ENCODE measurements at places on chromosomes 16 and 17. TPM values are rescaled to one million over a fixed set of nuclear protein-coding genes. Genes with fewer than 3 reads are reported as not detected.

- H3K27me3 ChIP-seq = no peaks in the 10 kb centered on the region
- no peak overlapping the region for H3K27ac ChIP-seq
- H3K4me1 ChIP-seq = no peaks in the 10 kb centered on the region
- DNase-seq = no peak
- H3K4me3 ChIP-seq = no peak overlapping the region
Observed at GRCh38 chr17:74491626-74492025, 25.2 kb downstream of the CD300A start.

- H3K4me1 ChIP-seq = peaks cover 2% of the 10 kb centered on the region
- H3K27ac ChIP-seq = no peak overlapping the region
- peaks cover 10% of the 10 kb centered on the region for H3K27me3 ChIP-seq
- no peak overlapping the region for H3K4me3 ChIP-seq
- no peaks in the 10 kb centered on the region for H3K36me3 ChIP-seq
Observed at GRCh38 chr16:80309178-80309577, 231.6 kb upstream of the DYNLRB2 start.

Gene CCL2
- 23.8 TPM for total RNA-seq

Gene TRPV2
- total RNA-seq = 1.3 TPM

DNA sequence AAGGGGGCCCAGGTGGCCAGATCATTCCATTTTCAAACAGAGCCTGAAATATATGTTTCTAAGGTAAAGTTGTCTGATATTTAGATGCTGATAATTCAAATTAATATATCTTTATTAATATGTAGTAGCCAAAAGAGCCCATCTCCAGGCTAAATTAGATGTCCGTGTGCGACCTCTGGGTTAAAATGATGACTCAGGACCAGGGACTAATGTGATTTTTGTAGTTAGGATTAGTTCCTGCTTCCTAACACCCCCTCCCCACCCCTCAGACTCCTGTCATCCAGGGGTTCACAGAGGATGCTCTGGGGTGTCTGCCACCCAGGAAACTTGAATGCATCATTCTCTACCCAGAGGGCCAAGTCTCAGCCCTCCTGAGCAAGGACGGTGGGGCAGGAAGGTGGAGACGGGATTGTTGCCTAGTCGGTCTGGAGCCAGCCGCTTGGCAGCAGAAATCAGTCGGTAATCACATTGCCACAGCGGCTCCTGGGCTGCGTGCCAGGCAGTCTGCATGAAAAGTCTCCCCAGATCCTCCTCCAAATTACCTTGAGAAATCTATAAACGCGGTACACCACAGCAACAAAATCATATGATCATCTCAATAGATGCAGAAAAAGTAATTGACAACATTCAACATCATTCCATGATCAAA is 29.8 kb downstream of the CNGB1 start:
- H3K27ac ChIP-seq = no peak overlapping the region
- no peaks in the 10 kb centered on the region for H3K4me1 ChIP-seq
- no peaks in the 10 kb centered on the region for H3K27me3 ChIP-seq
- no peak for DNase-seq

- no peaks in the 10 kb centered on the region for H3K36me3 ChIP-seq
- no peaks in the 10 kb centered on the region for H3K27me3 ChIP-seq
- no peak for DNase-seq
- no peaks in the 10 kb centered on the region for H3K4me1 ChIP-seq
- no peak overlapping the region for H3K4me3 ChIP-seq
Observed at GRCh38 chr16:30136971-30137605, 14.1 kb upstream of the MAPK3 start.

GRCh38 chr17:13337864-13338371 is 263.8 kb downstream of the HS3ST3A1 start:
- H3K36me3 ChIP-seq = no peaks in the 10 kb centered on the region
- H3K27ac ChIP-seq = no peak overlapping the region
- peak; percentile 71 for DNase-seq
- no peaks in the 10 kb centered on the region for H3K27me3 ChIP-seq
- H3K4me1 ChIP-seq = peaks cover 7% of the 10 kb centered on the region
- peak overlapping the region; percentile 57 for H3K4me3 ChIP-seq

DNA sequence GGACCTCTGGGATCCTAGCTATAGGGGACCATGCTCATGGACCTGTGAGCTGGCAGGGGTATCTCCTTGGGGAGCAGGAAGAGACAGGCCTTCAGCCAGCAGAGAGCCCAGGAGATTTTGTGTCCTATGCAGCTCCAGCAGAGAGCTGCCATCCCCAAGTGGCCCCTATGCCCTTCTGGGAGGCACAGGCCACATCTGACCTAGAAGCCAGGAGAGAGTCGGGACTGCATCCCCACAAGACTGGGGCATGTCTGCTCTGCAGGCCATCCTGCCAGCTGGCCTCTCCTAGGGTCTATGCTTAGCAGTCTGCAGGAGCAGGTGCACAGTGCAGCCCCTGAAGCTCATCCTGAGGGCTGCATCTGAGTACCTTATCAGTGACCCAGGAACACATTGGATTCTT is 279.5 kb downstream of the KIF2B start:
- H3K27me3 ChIP-seq = no peaks in the 10 kb centered on the region
- H3K4me3 ChIP-seq = no peak overlapping the region
- DNase-seq = no peak
- no peaks in the 10 kb centered on the region for H3K36me3 ChIP-seq
- H3K27ac ChIP-seq = no peak overlapping the region

- peaks cover 22% of the 10 kb centered on the region for H3K4me1 ChIP-seq
- no peak overlapping the region for H3K27ac ChIP-seq
Observed at GRCh38 chr16:67844497-67844896, 2.2 kb upstream of the NUTF2 start.

- H3K27me3 ChIP-seq = no peaks in the 10 kb centered on the region
- H3K4me3 ChIP-seq = no peak overlapping the region
- H3K27ac ChIP-seq = no peak overlapping the region
- DNase-seq = no peak
Observed at GRCh38 chr16:51416926-51417325, 265.9 kb upstream of the SALL1 start.

Gene SEPTIN12
- total RNA-seq = 0.73 TPM

- no peak overlapping the region for H3K4me3 ChIP-seq
- H3K36me3 ChIP-seq = no peaks in the 10 kb centered on the region
- H3K27me3 ChIP-seq = no peaks in the 10 kb centered on the region
- no peaks in the 10 kb centered on the region for H3K4me1 ChIP-seq
Observed at GRCh38 chr17:11336290-11336689, 95.3 kb downstream of the SHISA6 start.

DNA sequence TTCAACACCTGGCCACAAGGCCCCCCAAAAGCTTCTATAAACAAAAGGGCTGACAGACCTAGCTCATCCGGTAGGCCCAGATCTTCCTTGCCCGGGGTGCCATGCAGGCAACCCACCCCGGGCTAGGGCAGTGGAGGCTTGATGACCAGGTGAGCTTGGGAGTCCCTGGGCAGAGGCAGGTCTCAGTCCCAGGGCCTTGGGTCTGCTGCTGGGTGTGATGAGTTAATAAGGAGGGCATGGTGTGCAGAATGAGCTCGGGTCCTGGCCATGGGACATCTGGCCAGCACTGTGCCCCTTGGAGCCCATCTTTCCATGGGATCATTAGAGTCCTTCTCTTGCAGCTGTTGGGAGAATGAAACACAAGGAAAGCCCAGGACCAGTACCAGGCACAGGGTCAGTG is 20.2 kb upstream of the MPRIP start:
- H3K27ac ChIP-seq = no peak overlapping the region
- no peak overlapping the region for H3K4me3 ChIP-seq
- DNase-seq = no peak
- H3K36me3 ChIP-seq = no peaks in the 10 kb centered on the region
- no peaks in the 10 kb centered on the region for H3K4me1 ChIP-seq

Gene FAAP100
- 19.5 TPM for total RNA-seq

Gene LAT
- total RNA-seq = 3.0 TPM

Gene GPR179
- not detected for total RNA-seq

DNA sequence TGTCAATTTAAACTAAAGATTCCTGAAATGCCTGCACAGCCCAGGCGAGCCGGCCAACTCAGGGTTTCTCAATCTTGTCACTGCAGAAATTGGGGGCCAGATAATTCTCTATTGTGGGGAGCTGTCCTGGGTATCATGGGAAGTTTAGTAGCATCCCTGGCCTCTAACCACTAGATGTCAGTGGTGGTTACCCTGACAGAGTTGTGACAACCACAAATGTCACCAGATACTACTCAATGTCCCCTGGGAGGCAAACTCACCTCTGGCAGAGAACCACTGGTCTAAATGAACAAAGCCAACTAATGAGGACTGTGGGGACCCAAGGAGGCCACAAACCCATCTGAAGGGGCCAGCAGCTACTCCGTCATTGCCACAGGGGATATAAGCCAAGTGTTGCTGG is 90.9 kb downstream of the MYH11 start:
- no peak overlapping the region for H3K27ac ChIP-seq
- peaks cover under 1% of the 10 kb centered on the region for H3K27me3 ChIP-seq
- H3K4me3 ChIP-seq = no peak overlapping the region
- peak; percentile 76 for DNase-seq

GRCh38 chr16:70687102-70687511 is 1.3 kb upstream of the MTSS2 start:
- no peaks in the 10 kb centered on the region for H3K36me3 ChIP-seq
- H3K4me3 ChIP-seq = no peak overlapping the region
- no peak for DNase-seq
- no peaks in the 10 kb centered on the region for H3K27me3 ChIP-seq
- peaks cover 4% of the 10 kb centered on the region for H3K4me1 ChIP-seq

Gene CCNF
- 58.9 TPM for total RNA-seq

Gene ZBTB4
- 17.1 TPM for total RNA-seq

DNA sequence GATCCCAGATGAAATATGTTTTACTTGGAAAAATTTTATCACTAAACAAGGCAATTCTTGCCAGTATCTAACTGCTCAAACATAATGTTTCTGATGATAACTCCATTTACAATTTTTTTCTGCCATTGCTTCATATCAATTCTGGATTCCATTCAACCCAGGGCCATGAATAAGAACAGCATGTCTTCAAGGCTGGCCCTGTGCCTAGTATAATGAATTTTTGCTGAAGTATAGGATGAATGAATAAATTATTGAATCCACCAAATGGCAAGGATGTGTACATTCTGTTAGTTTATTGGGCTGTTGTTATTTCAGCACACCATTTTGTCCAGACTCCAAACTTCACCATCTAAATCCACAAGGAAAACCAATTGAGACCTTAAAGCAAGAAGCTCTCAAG is 414.7 kb downstream of the HS3ST3B1 start:
- no peaks in the 10 kb centered on the region for H3K4me1 ChIP-seq
- DNase-seq = no peak
- H3K27me3 ChIP-seq = no peaks in the 10 kb centered on the region
- H3K27ac ChIP-seq = no peak overlapping the region
- H3K36me3 ChIP-seq = no peaks in the 10 kb centered on the region

DNA sequence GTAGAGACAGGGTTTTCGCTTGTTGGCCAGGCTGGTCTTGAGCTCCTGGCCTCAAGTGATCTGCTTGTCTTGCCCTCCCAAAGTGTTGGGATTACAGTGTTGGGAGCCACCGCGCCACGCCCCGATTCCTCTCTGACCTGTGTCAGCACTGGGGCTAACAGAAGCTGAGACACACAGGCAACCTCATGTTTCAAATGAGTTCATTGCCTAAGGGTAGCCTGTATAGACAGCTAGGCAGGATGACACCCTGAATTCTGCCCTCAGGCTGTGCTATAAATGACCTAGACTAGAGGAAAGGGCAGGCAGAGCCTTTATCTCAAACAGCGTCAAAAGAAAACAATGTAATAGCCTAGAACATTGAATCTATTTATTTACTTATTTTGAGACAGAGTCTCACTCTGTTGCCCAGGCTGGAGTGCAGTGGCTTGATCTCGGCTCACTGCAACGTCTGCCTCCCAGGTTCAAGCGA is 2.3 kb upstream of the CDK3 start:
- H3K27me3 ChIP-seq = no peaks in the 10 kb centered on the region
- no peak overlapping the region for H3K27ac ChIP-seq
- H3K36me3 ChIP-seq = peaks cover 3% of the 10 kb centered on the region

Gene OR1E2
- total RNA-seq = not detected

GRCh38 chr17:74031316-74032090 is 172.0 kb upstream of the RPL38 start:
- no peak overlapping the region for H3K27ac ChIP-seq
- no peaks in the 10 kb centered on the region for H3K36me3 ChIP-seq
- H3K4me3 ChIP-seq = no peak overlapping the region
- H3K4me1 ChIP-seq = peaks cover 13% of the 10 kb centered on the region
- DNase-seq = no peak

DNA sequence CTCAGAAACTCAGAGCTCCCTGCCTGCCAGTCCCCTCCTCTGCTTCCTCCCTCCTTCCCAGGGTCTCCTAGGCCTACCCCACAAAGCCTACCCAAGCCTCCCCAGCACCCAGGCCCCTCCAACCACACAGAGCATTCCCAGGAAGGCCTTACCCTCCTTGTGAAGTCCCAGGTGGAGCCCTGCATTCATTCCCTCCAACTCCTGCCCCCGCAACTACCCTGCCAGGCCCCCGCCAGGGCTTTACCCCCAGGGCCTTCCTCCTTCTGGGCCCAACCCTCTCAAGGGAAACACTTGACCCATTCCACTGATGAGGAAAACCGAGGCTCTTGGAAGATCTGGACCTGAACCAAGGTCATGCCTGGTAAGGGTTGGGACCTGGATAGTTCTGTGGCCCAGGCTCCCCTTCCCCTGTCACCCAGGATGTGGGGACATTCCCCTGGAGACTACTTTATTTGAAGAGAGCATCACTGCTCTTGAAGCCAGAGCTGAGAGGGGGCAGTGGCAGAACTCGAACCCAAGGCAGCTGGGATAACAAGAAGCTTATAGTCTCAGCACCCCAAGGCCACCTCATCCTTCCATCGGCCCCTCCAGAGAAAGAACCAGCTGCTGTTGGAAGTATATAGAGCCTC is 12.5 kb downstream of the PLLP start:
- H3K4me3 ChIP-seq = no peak overlapping the region
- H3K27ac ChIP-seq = no peak overlapping the region
- H3K36me3 ChIP-seq = no peaks in the 10 kb centered on the region
- DNase-seq = no peak
- H3K27me3 ChIP-seq = no peaks in the 10 kb centered on the region

Gene USP6
- 0.13 TPM for total RNA-seq

Gene ABCA9
- not detected for total RNA-seq

Gene BCO1
- total RNA-seq = 0.62 TPM

Gene BEAN1
- total RNA-seq = 0.18 TPM

Gene KRTAP3-2
- not detected for total RNA-seq

GRCh38 chr17:82791532-82791931 is 39.7 kb downstream of the TBCD start:
- H3K36me3 ChIP-seq = peaks cover 10% of the 10 kb centered on the region
- H3K4me1 ChIP-seq = no peaks in the 10 kb centered on the region
- no peak for DNase-seq
- H3K4me3 ChIP-seq = no peak overlapping the region
- H3K27me3 ChIP-seq = no peaks in the 10 kb centered on the region
- H3K27ac ChIP-seq = no peak overlapping the region

Gene NUPR1
- not detected for total RNA-seq

GRCh38 chr16:83935005-83935857 is 17.8 kb upstream of the OSGIN1 start:
- H3K4me1 ChIP-seq = no peaks in the 10 kb centered on the region
- no peaks in the 10 kb centered on the region for H3K36me3 ChIP-seq
- H3K27ac ChIP-seq = no peak overlapping the region
- no peak overlapping the region for H3K4me3 ChIP-seq
- DNase-seq = no peak

Measured in endodermal cell (in vitro differentiated cells).